Central memory CD8-positive, alpha-beta T cell (primary cell): ENCODE measurements at places on chromosomes 13 and 19.

- no peak for DNase-seq
These were observed 380.0 kb upstream of the SGCG start for GRCh38 chr13:22800526-22801401.

DNA sequence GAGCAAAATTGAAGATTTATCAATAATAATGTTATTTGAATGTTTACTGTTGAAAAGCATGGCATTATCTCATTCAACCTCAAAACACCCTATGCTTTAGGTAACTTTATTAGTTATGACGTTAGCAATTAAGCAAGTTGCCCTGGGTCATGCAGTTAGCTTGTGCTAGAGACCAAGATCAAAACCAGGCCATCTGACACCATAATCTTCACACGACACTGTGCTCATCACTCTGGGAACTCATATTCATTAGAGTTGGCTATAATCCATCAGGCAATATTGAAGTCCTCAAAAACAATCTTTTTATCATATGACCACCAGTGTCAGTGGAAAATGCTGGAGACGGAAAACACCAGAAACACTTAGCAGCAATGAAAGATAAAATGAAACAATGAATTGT, 253.5 kb downstream of the PCDH20 start:
- no peak for DNase-seq

DNA sequence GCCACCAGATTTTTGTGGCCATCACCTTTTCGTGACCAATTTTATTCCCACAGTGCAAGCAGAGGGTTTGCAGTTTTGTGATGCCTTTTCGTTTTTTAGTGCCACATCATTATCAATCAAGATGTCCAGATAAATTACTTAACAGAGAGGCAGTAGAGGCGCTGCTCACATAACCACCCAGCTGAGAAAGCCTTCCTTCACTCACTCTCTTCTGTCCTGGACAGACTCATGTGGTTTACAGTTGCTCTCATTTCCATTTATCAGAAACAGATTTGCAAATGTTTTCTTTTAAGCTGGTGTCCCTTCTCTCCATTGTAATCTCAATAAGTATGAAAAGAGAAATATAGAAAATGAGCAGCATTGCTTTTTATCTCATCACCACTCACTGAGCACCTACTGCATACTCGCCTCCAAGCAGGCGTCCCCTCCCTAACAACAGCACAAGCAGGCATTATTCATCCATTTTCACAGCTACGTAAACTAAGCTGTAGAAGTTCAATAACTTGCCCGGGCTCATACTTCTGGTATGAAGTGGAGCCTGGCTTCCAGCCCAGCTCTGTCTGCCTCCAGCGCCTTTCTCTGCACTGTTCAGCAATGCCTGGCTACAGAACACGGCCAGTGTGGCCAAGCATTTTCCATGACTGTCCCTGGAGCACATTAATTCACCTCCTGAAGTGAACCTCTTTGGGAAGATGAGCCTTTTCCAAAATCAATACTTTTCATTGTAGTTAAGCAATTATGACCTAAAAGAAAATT, 34.6 kb upstream of the KATNAL1 start:
- no peak for DNase-seq

GRCh38 chr19:15101479-15102082, 5.6 kb upstream of the SYDE1 start:
- peak; percentile 41 for DNase-seq

- no peak for DNase-seq
These were observed 9.1 kb upstream of the EPHX3 start for GRCh38 chr19:15241259-15241910.

DNA sequence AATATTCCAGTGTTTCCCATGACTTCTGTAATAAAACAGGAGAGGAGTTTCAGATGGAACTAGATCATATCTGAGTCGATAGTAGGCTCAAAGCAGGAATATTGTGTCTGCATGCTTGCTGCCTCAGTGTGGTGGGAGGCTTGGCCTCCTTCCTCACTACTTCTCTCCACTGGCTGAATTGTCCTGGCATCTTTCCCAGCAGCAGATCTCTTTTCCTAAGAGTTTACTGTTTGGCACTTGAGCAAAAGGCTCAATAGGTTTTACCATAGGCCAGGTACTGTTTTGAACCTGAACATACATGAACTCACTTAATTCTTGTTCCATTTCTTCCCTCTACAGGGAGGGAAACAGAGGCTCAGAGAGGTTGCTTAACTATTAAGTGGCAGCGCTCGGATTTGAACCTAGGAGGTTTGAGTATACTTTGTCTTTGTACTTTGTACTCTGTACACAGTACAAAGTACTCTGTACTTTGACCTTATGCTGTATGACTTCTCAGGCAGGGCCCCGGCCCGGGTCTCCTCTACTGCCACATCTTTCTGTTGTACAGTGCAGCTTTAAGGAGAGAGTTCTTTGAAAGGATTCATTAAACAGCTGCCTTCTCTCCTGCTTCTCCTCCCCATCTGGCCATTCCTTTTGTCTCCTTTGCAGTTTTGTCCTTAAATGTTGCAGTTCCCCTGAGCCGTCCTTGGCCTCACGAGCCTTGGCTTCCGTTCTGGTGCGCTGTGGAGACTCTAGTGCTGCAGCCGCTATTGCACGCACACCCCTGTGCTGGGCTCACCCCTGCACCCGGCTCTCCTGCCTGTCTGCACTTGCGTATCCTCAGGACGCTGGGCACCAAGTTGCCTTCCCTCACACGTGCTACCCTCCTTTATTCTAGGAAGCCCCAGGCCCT, 8.1 kb downstream of the B3GLCT start:
- no peak for DNase-seq

DNA sequence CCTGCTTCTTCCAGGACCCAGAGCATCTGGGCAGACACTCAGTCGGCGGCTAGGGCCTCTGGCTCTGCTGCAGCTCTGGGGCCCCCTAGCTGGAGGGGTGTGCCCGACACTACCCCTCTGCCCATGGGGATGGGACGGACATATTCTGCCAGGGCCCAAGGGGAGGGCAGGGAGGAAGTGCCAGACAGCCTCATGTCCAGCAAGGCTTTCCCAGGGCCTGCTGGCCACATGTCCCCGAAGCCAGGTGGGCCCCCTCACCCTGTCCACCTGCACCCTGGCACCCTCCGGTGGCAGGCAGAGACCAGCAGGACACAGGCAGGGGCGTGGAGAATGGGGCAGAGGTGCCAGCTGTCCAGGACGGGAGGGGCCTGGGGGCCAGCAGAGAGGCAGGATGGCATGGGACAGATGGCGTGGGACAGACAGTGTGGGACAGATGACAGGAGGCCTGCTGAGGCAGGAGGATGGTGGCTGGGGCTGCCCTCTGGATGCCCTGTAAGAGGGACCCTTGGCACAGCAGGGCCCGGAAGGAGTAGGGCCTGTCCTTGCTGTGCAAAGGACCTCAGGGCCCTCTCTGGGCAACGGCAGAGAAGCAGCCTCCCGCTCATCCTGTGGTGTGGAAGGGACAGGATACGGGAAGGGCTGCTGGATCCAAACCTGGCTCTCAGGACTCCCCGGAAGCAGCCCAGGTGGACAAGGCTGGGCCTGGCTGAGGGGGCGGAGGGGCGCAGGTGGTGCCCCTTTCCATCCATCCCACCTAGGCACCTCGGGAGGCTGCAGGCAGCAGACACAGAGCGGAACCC, 29.1 kb downstream of the CEBPG start:
- DNase-seq = no peak

GRCh38 chr19:3034656-3035541, 5.8 kb upstream of the TLE2 start:
- no peak for DNase-seq

DNA sequence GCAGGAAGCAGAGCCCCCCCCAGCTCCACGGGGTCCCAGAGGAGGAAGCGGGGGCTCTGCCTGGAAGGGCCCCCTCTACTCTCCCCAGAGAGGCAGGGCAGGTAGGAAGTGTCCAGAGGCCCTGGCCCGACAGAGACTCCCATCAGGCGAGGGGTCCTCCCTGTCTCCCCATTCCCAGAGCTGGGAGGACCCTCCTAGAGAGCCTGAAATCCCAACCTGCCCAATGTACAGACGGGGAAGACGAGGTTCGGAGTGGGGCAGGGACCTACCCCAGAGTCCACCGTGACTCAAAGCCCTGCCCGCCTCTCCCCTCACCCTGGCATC, 1.1 kb downstream of the TLE2 start:
- DNase-seq = no peak

DNA sequence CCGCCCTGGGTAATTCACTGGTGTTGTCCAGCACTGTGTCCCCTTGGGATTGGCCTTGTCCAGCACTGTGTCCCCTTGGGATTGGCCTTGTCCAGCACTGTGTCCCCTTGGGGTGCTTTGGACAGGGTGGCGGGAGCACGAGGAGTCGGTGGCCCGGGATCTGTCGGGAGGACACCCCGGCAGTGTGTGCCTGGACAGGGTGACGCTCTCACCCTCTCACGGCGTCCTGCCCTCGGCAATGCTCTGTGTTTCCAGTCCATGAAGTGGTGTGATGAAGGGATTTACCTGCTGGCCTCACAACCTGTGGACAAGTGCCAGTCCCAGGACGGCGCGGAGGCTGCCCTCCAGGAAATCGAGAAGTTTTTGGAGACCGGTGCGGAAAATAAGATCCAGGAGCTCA, 29.9 kb upstream of the F7 start:
- DNase-seq = no peak

GRCh38 chr13:35600137-35600536, 123.6 kb upstream of the MAB21L1 start:
- no peak for DNase-seq

- DNase-seq = no peak
These were observed 56.2 kb downstream of the FLT1 start for GRCh38 chr13:28438598-28439334.

DNA sequence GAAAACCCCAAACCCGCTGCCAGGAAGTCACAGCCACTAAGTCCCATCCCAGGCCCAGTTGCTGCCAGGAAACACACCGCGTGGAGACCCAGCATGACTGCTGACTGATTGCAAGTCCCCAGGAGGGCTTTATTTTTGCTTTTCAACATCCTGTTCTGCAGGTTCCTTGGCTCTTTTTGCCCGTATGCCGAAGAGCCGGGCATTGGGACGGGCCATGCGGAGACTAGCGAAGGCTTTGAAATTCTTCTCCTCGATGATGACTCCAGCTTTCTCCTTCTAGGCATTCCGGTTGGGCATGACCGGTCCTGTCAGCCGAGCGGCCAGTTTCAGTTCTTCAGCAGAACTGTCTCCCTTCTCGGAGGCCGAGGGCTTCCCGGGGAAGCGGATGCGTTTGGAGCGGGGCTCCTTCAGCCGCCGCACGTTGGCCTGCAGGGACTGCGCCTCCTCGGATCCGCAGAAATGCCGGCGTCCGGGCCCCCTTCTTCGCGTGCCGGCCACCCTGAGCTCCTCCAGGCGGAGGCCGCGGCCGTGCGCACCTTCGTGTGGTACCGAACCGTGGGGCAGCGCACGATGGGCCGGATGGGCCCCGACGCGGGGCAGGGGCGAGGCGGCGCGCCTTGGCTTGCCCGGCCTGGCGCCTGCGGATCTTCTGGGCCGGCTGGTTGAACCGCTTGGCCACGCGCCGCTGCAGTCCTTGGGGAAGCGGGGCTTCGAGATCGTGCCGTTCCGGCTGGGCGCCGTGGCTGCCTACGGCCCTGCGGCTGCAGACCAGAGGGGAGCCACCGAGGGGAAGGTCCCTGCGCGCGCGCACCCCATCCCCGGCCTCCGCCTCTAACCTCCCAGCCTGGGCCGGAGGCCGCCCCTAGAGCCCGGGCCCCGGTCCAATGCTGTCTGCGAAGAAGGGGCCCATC, 15.2 kb downstream of the ZSCAN5C start:
- DNase-seq = no peak

DNA sequence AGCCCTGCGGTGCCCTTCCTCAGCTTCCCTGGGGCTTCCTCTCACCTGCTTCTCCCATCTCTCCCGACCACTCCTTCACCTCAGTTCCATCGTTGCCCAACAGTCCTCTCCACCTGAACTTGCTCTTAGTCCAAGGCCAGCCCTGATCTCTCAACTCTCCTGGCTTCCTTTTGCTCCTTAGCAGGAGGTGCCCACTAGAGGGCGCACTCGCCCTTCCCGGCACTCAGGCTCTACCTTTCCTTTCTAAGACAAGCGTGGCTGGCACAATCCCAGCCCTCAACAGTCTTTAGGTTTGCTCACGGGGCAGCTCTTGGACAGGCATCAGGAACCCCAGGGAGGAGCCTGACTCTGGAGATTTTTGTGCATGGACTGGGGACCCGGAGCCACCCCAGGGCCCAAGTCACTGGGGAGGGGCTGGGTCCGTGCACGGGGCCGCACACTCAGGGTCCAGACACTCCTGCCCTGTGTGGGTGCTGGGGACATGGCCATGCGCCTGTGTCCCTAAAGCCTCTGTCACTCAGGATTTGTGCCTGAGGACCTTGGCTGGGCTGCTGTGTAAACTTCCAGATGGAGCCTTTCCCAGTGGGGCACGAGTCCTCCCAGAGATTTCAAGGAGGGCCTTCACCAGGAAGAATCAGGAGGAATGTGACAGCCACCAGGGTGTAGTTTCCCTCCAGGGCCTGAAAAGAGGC, 12.1 kb upstream of the CEACAM8 start:
- DNase-seq = no peak

DNA sequence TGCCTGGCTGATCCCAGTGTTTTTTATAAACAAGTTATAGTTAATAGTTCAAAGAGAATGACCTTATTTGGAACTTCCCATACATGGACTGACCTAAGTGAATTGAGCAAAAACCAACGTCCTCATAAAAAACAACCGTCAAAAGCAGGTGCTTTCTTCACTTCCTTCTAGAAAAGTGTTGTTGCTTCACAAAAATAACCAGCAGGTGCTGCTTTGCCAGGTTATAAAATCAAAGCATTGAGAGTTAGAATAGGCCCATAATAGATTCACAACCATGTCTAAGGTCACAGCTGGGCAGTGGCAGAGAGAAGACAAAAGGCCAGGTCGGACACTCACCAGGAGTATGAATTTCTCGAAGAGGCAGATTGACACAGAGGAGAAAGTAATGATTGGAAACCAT, 9.5 kb downstream of the RUBCNL start:
- DNase-seq = no peak

GRCh38 chr19:5903624-5904351, at the start of gene NDUFA11:
TSS of gene NDUFA11 (minus strand) at chr19:5903790. CDS start at chr19:5903708, 82 bp downstream.
- peak; percentile 96 for DNase-seq
